Right renal pelvis (tissue), 4 donors: ENCODE measurements at places on chromosomes 2 and 18.

- DNase-seq = no peak
These were observed 434.9 kb downstream of the ZEB2 start for GRCh38 chr2:144085016-144085415.

- no peak for DNase-seq
These were observed 148.8 kb upstream of the ZNF236 start for GRCh38 chr18:76673281-76674185.

GRCh38 chr18:50707855-50708469 is 111.9 kb downstream of the MRO start:
- no peak for DNase-seq

- no peak for DNase-seq
These were observed 137.7 kb upstream of the HAAO start for GRCh38 chr2:42930025-42930581.
